ENCODE measurements at places on chromosomes 7 and 10.

GRCh38 chr7:7970531-7971307, 2.1 kb downstream of the GLCCI1 start:
- no peak for DNase-seq

DNA sequence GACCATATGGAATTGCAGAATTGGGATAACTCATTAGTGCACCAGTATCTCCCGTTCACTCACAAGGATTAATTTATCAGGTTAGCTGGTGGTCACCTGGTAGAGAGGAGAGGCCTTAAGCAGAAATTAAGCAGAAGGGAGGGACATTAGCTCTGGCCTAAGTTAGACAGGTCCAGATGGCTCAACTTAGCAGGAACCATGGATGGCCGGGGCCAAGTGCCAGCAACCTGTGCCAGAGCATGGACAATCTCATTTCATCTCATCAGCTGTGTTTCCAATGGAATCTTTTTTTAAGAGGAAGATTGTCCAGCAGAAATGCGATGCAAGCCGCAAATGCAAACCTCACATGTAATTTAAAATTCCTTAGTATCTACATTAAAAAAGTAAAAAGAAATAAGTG, 82.2 kb downstream of the JCAD start:
- DNase-seq = no peak

GRCh38 chr7:7857143-7857583, 111.4 kb upstream of the GLCCI1 start:
- no peak for DNase-seq

DNA sequence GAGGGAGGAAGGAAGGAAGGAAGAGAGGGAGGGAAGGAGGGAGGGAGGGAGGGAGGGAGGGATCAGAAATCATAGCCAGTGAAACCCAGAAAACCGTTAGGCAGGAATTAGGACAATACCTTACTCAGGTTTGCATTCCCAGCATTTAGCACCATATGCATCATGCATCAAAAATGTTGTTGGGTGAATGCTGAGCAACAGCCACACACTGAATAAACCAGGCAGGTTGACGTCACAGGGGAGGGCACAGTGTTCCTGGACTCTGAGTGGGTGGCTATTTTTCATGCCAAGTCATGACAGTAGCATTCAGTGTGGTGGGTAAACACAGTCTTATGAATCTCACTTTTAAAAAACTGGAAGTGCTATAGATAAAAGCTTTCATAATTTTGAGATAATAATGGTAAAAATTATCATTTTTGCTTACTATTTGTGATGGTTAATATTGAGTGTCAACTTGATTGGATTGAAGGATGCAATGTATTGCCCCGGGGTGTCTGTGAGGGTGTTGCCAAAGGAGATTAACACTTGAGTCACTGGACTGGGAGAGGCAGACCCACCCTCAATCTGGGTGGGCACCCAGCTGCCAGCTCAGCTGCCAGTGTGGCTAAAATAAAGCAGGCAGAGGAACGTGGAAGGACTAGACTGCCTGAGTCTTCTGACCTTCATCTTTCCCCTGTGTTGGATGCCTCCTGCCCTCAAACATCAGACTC, 199.1 kb upstream of the PRKCQ start:
- DNase-seq = peak; percentile 87

GRCh38 chr10:13672548-13672947, 85.8 kb downstream of the PRPF18 start:
- DNase-seq = no peak

GRCh38 chr10:30529373-30529998, 95.5 kb downstream of the MAP3K8 start:
- no peak for DNase-seq

- DNase-seq = peak; percentile 57
These were observed 106.6 kb downstream of the EXOC4 start for GRCh38 chr7:133359449-133359848.

GRCh38 chr10:75508814-75509306, 77.4 kb downstream of the LRMDA start:
- DNase-seq = no peak

DNA sequence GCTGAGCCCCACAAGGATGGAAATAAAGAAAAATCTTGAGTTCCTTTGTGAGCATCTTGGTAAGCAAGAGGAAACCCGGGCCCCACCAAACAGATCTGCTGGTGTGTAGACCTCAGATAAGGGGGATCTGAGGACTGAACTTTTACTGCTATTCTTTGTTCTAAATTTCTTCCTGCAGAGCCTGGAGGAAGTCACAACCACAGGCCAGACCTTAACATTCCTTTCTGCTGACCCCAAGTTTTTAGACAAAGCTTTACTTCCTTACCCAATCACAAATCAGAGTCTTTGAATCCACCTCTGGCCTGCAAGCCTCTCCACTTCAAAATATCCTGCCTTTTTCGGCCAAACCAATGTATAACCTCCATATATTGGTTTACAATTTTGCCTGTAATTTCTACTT, 352.6 kb upstream of the AUTS2 start:
- DNase-seq = peak; percentile 37

DNA sequence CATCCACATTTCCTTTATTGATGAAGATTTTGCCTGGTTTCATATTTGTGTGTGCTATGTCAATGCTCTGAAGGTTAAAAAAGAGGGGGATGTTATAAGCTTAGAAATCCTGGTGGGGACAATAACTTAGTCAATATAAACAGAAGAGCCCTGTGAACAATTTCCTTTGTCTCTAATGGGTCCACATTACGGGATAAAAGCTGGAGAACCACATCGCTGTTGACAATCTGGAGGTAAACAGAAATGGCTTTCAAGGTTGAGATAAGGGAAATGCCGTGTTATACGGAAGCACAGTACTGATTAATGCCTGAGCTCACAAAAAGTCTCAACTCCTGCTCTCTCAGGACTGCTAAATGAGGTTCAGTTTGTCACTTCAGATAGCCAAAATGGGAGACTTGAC, 16.8 kb downstream of the ASAH2 start:
- no peak for DNase-seq

GRCh38 chr10:60044971-60045370, 138.6 kb upstream of the CCDC6 start:
- DNase-seq = peak; percentile 21

- DNase-seq = peak; percentile 64
These were observed 11.6 kb downstream of the GOLGA7B start for GRCh38 chr10:97861097-97861750.

DNA sequence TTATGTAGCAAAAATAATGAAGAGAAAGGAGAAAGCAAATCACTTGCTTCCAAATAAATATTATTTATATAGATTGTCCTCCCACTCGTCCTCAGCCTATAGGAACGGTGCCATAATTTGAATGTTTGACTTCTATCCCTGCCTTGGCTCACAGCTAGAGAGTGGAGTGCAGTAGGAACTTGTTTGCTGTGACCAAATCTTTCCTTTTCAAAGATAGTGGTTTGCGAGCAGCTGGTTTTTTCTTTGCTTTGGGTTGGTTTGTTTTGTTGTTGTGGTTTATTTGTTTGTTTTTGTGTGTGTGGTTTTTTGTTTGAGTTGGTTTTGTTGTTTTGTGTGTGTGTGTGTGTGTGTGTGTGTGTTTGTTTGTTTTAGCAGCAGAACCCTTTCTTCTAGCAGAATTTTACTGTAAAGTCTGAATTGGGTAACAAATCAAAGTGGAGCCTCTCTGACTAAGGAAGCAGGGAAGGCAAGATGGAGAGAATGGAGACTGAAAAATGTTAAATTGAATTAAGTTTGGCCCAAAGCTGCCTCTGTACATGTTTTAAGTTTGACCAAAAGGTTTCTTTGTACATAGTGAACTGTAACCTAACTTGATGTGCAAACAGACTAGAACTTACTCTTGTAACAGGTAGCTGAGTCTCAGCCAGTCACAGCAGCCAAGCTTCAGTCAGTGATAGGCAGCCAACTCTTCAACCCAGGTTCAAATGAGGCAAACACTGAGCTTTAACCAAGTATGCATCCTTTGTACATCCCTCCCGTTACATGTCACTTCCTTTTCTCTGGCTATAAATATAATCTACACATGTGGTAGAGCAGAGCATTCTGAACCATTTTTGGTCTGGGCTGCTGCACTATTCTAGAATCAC, 149.5 kb upstream of the LRGUK start:
- no peak for DNase-seq

GRCh38 chr7:77538281-77539212, 1.5 kb downstream of the PTPN12 start:
- DNase-seq = peak; percentile 93

DNA sequence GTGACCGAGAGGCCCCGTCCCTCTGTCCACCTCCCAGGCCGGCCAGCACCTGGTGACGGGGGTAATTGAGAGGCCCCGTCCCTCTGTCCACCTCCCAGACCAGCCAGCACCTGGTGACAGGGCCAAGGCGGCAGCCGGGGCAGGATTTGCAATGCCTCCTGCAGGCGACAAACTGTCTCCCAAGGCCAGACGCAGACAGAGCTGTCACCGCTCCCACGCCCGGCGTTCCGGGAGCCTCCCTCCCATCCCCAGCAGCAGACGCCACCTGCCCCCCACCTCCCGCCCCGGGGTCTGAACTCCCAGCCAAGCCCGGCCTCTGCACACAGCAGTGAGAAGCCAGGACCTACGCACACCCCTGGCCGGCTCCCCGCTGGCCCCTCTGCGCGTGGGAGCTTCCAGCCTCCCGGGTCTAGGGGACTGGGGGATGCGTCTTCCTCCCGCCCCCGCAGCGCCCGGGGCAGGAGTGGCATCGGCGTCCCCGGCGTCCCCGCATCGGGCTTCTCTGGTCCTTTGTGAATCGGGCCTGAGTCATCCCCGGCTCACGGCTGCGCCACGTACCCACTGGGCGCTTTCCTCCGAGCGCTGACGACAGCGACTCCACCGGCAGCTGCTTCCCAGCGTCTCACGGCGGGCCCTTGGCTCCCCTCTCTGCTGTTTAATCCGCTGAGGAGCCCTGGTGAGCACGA, 95.1 kb upstream of the DIP2C start:
- DNase-seq = peak; percentile 85

GRCh38 chr7:67451306-67451705, 454.7 kb downstream of the TYW1 start:
- no peak for DNase-seq

DNA sequence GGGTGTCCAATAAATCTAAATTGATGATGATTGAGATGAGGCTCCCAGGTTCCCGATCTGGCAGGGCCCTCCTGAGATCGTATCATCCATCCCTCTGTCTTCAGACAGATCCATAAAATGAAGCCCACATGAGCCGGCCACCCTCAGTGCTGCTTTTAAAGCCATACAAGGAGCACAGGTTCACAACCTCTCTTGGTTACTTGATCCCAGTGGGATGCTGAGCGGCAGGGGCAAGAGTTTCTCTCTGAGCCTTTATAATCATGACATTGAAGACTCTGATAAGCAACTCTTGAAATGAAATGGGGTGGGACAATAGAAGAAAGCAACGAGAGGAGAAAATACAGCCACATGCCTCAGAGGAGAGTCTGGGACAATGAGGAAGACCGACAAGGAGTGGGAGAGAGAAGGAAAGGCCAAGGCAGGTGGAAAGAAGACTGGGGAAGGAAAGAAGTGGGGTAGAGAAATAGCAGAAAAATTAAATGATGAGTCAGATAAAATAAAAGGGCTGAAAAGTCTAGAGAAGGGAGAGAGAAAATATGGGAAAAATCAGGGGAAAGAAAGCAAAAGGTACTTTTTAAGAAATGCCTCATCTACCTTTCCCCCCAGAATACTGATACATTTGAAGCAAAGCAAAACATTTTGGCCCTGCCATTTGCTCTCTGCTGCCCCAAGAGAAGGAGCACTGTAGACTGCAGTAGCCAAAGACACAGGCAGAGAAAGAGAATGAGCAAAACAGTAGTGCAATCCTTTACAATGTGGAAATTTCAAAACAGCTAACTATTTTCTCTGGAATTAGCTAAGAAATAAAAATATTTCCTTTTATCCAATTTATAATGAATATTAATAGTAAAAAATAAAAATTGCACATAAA, 14.6 kb downstream of the GBX1 start:
- no peak for DNase-seq

DNA sequence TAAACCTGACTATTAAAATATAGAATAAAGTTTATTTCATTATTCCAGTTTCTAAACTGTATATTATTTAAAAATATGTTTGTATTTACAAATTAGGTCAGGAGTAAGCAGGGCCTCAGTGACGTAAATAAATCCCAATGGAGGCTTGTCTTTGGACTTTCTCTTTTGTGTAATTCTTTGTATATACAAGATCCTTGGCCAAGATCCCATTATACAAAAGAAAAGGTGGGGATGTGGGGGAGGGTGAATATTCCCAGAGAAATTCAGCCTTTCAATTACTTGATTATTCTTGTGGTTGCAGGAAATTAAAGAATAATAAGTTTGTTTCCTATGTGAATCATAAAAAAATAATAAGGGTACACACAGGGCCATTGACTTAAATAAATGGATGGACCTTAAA, 178.7 kb upstream of the PRPS1L1 start:
- DNase-seq = no peak

DNA sequence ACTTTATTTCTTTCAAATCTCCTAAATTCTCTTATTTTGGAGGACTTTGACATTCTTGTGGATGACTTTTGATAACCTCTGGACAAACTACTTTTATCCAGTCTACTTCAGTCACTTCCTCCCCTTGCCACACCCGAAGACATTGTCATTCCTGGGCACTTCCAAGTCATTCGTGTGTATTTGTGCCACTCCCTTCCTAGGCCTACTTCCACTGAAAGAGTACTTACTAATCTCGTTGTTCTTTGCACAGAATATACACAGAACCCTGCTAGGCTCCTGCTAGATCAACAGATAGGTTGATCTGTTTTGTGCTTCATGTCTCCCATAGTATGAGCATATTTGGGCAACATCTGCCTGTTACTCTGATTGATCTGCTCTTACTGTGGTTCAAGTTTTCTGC, 355.4 kb downstream of the HGF start:
- DNase-seq = no peak

DNA sequence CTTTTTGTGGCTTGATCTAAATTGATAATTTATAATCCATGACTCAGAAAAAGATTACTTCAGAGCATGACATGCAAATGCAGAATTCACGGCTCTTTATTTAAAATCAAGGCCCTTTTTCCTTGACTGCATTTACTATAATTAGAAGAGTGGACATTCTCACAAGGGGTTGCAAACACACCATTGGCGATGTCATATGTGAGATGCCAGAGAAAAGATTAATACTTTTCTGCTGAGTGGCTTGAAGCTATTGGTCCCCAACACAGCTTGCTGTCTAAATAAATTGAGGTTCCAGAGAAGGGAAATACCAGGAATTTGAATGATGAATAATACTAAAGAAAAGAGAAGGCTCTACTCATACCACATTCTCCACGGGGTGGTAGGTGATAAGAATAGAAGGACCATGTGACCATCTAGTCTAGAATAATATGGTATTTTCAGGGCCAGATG, 78.7 kb upstream of the ARID5B start:
- peak; percentile 79 for DNase-seq

- no peak for DNase-seq
These were observed 261.5 kb downstream of the SNX10 start for GRCh38 chr7:26553128-26553527.

DNA sequence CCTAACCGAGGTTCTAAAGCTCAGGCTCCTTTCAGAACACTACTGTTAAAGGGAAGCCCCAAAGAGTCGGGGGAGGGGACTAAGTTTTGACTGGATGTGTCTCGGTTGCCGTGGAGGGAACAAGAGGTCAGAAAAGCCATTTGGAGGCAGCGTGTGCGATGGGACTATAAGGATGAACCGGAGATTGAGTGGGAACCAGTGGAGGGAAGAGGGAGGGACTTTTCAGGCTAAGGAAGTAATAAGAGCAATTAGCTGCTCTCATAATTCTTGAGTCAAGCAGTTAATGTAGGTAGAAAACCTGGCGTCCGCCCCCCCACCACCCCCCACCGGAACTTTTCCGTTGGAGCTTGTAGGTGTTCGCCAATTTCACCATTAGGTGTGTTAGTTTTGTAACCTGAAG, 491 bp upstream of the AKAP9 start:
- DNase-seq = peak; percentile 23

GRCh38 chr10:58818900-58819299, 306.2 kb downstream of the BICC1 start:
- peak; percentile 76 for DNase-seq

Data from fibroblast of skin of scalp (primary cell).